ENCODE measurements at places on chromosomes 4 and X.
A peak's percentile ranks its signal among the peaks of the same experiment; 100 is the strongest.

- no peak for DNase-seq
Observed at GRCh38 chr4:653831-654502, 20.1 kb downstream of the ATP5ME start.

GRCh38 chr4:101186567-101187184 is 160.7 kb downstream of the PPP3CA start:
- no peak for DNase-seq

DNA sequence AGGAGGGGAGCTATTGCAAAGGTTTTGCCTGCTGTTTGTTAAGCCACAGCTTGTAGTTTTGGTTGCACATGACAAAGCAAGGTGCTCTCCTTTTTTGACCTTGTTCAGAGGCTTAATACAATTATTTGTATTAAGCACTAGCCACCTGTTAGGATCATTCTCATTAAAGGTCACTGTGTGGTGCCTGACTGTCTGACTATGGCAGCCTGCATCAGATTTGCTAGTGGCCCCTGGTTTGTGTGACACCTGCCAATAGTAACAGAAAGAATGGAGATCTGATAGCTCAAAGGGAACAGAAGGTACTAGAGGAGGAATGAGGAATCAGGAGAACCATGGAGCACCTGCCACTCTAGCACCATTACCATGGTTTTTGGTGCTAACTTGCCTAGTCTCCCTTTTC is 102.5 kb downstream of the POLA1 start:
- DNase-seq: no peak

DNA sequence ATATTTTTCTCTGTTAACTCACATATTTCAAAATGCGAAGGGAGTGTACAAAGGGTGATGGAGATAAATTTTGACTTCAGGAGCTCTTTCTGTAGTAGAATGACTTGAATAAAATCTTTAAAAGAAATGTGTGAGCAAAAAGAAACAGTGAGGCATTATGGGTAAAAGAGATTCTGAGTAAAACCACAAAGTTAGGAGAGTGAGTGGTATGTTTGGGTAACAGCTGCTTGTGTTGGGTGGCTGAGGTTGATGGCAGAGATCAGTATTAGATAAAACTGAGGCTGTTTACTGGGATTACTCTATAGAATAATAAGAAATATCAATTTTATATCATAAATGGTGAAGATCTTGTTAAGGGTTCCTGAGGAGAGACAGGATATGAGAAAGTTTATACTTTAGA is 434.2 kb upstream of the AMOT start:
- DNase-seq: no peak

- DNase-seq: no peak
Observed at GRCh38 chr4:141797966-141798365, 161.6 kb downstream of the IL15 start.

DNA sequence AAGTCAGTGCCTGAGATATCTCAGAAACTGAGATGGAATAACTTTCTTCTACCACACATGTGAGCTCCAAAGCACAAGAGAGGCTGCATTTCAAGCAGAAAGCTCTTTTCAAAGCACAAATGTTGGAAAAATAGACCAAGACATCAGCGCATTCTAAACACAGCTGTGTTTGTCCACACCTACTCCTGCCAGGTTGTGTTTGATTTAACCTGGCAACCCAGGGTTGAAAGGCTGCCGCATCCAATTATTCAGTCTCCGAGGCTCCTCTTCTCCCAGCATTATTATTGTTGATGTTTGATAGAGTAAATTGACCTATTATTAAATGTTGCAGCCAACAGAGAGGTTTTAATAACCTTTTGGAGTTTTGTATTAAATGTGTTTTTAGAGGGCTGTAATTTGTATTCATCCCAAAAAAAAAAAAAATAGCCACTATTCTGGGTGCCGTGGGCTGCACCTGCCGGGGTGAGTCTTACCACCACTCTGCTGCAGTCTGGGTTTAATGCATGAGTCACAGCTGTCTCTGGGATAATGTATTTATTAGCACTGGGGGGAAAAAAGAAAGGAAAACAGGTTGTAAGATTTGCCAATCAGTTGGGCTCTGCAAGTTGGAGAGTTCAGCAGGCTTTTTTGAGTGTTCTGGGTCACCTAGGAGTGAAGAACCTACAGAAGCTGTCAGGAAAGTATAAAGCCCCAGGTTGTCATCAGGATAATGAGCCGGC is 105.2 kb upstream of the NOCT start:
- no peak for DNase-seq

DNA sequence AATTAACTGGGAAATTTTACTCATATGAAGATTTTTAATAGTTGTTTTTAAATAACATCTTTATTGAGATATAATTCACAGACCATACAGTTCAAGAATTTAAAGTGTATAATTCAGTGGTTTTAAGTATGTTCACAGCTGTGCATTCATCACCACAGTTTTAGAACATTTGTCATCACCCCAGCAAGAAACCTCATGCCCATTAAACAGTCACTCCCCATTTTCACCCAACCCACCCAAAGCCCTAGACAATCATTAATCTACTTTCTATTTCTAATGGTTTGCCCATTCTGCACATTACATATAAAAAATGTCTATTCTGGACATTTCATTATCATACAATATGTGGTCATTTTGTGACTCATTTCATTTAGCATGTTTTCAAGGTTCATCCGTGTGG is 2.8 kb downstream of the UPRT start:
- no peak for DNase-seq

DNA sequence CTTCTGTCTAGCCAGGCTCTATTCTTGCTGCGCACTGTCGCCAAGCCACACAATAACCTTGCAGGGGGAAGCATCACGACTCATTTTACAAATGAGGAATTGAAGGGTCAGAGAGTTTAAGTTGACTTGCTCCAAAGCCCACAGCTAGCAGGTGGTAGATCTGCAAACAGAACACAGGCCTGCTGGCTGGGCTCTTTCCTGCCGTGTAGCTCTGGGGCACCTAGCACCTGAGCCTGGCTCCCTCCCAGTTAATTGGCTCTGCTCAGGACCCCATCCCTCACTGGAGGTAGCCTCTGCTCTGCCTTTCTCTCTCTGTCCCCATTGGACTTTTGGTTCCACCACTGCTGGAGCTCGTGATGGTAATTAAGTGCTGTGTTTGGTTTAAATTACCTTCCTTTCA is 98.5 kb downstream of the NSUN7 start:
- DNase-seq: no peak

DNA sequence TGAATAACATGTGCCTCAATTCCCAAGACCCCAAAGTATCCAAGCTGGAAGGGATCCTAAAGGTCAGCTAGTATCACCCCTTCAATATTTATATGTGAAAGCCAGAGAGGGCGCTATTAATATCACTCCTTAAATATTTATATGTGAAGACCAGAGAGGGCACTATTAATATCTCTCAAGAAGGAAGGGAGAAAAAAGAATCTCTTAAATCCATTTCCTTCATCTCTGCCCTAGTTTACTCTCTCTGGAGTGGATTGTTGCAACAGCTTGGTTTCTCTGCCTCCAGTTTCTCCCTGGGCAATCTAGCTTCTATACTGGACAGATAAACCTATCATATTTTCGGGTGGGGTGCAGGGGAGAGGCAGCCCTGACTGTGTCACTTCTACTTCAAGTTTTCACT is 31.6 kb upstream of the MSN start:
- no peak for DNase-seq

- no peak for DNase-seq
Observed at GRCh38 chrX:136061286-136061685, 76.1 kb downstream of the SLC9A6 start.

GRCh38 chr4:175951794-175952193 is 113.8 kb upstream of the WDR17 start:
- no peak for DNase-seq

- no peak for DNase-seq
Observed at GRCh38 chr4:105426187-105426897, 47.5 kb downstream of the PPA2 start.

DNA sequence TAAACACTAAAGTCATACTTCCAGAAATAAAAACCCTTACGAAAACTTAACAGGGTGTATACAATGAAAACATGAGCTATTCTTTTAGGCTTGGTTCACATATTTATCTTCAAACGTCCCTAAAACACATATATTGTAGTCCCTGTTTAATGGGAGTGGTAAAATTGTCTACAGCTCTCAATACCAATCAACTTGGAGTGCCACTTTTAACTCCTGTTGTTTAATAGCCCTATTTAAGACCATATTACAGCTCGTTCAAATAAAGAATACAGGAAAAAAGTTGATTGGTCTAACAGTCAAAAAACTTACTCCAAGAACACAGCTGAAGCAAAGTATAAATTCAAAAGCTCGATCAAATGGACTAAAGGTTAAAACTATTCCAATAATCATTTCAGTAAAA is 3.9 kb downstream of the UBE2D3 start:
- no peak for DNase-seq

GRCh38 chr4:84167564-84167963 is 331.5 kb downstream of the NKX6-1 start:
- DNase-seq: no peak

- DNase-seq: no peak
Observed at GRCh38 chrX:149036086-149036485, 469.0 kb downstream of the IDS start.

- DNase-seq: no peak
Observed at GRCh38 chr4:27412613-27413012, 552.0 kb downstream of the STIM2 start.

- DNase-seq: no peak
Observed at GRCh38 chr4:153555730-153556434, 89.7 kb downstream of the TMEM131L start.

DNA sequence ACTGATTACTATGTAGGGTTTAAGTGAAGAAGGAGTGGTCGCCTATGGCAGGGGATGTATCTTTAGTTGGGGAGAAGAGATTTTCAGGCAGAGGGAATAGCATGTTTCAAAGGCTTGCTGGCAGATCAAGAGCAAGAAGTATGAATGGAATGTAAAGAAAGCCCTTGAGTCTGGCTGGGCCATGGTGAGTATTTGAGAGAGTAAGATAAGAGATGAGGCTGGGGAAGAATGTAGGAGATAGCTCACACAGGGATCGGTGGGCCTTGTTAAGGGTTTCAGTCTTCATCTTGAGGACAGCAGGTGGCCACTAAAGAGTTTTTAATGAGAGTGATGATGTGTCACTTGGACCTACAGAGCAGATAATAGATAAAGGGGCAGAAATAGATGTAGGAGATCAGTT is 319.1 kb upstream of the RPS6KA3 start:
- no peak for DNase-seq

DNA sequence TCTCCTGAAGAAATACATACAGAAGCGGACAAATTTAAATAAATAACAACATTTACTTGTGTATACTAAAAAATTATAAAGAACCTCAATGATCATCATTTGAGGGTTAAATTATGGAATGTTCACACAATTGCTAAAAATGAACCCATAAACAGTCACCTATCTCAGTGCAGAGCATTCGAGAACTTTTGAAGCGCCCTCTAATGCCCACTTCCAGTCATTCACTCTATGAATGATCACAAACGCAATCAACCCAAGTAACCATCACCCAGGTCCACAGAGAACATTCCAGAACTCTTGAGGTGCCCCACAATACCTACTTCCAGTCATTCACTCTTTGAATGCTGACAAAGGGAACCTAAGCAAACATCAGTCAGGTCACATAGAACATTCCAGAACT is 103.5 kb upstream of the PLAC1 start:
- DNase-seq: peak; percentile 30

DNA sequence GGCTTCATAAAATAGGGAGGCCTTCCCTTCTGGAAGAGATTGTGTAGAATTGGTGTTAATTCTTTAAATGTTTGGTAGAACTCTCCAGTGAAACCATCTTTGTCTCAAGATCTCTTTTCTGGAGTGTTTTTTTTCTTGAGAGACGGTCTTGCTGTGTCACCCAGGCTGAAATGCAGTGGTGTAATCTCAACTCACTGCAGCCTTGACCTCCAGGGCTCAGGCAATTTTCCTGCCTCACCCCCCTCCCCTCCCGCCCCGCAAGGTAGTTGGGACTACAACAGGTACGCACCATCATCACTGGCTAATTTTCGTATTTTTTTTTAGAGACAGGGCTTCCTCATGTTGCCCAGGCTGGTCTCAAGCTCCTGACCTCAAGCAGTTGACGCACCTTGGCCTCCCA is 12.1 kb downstream of the SMS start:
- no peak for DNase-seq

DNA sequence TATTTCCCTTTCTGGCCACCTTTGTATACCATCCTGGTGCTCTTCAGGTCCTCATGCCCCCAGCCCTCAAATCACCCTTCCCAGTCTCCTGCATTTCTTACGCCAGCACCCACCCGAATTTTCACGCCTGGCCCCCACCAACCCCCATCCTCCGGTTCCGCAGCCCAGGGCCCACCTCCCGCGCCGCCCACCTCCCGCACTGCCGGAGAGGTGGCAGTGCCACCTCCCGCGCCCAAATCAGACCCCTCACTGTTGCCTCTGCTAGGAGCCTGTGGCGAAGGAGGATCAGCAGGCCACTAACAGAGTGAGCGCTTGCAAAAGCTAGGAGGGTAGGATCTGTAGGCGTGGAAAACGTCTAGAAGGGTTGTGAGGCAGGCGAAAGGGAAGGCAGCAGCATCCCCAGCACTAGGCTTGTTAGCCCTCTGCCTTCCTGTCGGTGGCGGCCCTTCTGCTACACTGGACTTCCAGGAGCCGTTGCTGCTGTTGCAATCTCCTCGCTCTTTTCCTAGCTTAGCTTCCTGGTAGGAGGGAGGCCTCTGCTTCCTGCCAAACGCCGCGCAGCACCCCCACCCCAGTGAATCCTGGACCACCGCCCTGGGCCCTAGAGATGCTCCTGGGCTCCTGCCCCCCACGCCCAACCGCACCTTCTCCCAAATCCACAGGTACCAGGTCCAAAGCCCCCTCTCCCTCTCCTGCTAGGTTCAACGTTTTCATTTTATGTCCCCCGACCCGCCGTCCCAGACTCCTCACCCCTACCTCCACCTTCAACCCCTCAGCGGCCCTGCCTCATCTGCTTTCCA is 51.0 kb downstream of the SPIN2B start:
- no peak for DNase-seq

GRCh38 chrX:40508560-40508959 is 72.2 kb upstream of the ATP6AP2 start:
- no peak for DNase-seq

DNA sequence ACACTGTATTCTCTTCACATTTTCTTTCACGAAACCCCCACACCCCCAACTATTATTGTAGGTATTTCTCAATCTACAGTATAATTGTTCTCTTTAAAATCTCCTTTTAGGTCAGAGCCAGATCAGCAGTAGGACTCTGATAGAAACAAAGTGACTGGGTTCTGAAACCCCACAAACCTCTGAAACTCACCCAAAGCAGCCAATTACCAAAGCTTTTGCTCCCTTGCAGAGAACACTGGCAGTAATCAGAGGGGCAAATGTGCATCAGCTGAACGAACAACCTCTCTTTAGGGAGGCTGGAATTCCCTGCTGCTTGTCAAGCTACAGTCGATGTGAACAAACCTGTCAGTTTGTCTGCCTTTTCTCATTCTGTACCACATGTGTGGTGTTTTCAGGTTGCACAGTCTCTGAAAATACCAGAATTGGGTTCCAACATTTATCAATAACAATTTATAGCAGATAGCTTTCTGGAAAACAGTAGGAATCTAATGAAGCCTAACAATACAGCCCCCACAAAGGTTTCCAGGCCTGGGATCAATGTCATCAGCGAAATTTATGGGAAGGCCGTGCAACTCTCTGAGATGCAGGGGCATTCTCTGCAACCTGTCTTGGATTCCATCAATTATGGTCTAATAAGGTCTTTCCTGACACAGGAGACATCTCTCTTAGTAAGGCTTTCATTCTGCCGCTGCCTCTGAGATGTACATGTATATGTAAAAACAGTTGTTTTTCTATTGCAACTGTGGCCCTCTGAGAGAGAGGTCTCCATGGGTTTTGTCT is 395.9 kb downstream of the GPAT3 start:
- no peak for DNase-seq

- no peak for DNase-seq
Observed at GRCh38 chr4:188032583-188032982, 37.0 kb downstream of the ZFP42 start.

GRCh38 chr4:163157157-163157556 is 9.5 kb downstream of the NAF1 start:
- DNase-seq: no peak
